ENCODE measurements at places on chromosomes 16 and 17.

GRCh38 chr17:79913896-79914812 is 74.9 kb upstream of the CBX4 start:
- H3K27ac ChIP-seq, result no peak overlapping the region
- H3K27me3 ChIP-seq, result peaks cover 2% of the 10 kb centered on the region
- no peaks in the 10 kb centered on the region for H3K4me1 ChIP-seq
- H3K4me3 ChIP-seq, result no peak overlapping the region

- no peak for DNase-seq
- peaks cover 22% of the 10 kb centered on the region for H3K27me3 ChIP-seq
- no peak overlapping the region for H3K27ac ChIP-seq
- no peak overlapping the region for H3K4me3 ChIP-seq
These were observed 2.0 kb upstream of the KRTAP2-3 start for GRCh38 chr17:41061964-41062363.

- H3K4me1 ChIP-seq, result peaks cover 58% of the 10 kb centered on the region
- H3K36me3 ChIP-seq, result peaks cover 22% of the 10 kb centered on the region
- H3K27me3 ChIP-seq, result no peaks in the 10 kb centered on the region
- H3K27ac ChIP-seq, result peak overlapping the region; percentile 95
- H3K4me3 ChIP-seq, result peak overlapping the region; percentile 91
- peak; percentile 72 for DNase-seq
These were observed 47.7 kb upstream of the MEAK7 start for GRCh38 chr16:84552135-84552534.

DNA sequence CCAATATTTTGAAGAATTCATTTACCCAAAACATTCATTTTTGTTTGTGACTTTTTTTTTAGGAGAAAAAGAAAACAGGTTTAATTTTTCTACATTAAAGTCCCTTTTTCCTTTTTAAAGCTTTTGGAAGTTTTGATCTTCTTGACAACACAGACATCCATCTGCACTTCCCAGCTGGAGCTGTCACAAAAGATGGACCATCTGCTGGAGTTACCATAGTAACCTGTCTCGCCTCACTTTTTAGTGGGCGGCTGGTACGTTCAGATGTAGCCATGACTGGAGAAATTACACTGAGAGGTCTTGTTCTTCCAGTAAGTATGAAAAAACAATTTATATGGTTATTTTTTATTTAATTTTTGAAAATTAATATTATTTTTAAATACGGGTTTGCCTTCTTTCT is 37.2 kb downstream of the SIAH1 start:
- H3K27ac ChIP-seq, result no peak overlapping the region
- peaks cover 4% of the 10 kb centered on the region for H3K4me1 ChIP-seq
- no peak overlapping the region for H3K4me3 ChIP-seq
- H3K36me3 ChIP-seq, result peaks cover 48% of the 10 kb centered on the region
- H3K27me3 ChIP-seq, result no peaks in the 10 kb centered on the region

DNA sequence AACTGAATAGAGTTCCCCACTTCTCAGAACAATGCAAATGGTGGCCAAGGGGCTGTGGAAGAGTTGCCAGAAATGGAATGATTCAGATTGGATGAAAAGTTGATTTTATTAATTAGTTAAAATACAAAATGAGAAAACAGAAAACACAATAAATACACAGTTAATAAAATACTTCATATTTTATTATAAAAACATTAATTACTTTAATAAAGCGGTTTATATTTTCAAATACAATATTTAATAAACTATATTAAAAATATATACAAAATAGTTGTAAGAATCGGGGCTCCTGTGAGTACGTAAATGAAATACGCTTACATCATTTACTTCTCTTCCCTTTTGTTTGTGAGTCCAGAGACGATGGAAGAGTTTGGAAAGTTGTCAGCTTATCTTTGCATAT is 507.6 kb downstream of the WWOX start:
- peaks cover 1% of the 10 kb centered on the region for H3K27me3 ChIP-seq
- no peak overlapping the region for H3K4me3 ChIP-seq
- no peak for DNase-seq
- no peaks in the 10 kb centered on the region for H3K36me3 ChIP-seq
- no peak overlapping the region for H3K27ac ChIP-seq
- peaks cover 2% of the 10 kb centered on the region for H3K4me1 ChIP-seq

- no peaks in the 10 kb centered on the region for H3K4me1 ChIP-seq
- no peak overlapping the region for H3K27ac ChIP-seq
- no peak for DNase-seq
- no peaks in the 10 kb centered on the region for H3K27me3 ChIP-seq
- no peak overlapping the region for H3K4me3 ChIP-seq
- no peaks in the 10 kb centered on the region for H3K36me3 ChIP-seq
These were observed 115.1 kb upstream of the PMFBP1 start for GRCh38 chr16:72286936-72287620.

DNA sequence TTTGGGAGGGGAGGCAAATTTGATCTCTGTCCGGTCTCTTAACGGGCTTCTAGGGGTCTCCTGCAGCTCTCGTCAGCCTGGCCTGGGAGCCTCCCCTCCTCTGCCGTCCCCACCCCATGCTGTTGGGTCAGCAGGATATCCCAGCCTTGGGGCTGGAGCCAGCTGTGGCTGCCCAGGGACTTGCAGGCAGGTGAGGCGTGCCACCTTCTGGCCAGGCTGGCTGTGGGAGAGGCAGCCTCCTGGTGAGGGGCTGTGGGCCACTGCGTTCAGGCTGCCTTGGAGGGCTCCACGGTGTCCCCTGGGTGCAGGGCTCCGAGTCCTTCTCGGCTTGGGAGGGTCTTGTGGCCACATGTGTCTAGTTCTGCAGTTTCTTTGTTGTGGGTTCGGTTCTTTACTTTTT is 34.6 kb downstream of the TBCD start:
- H3K27ac ChIP-seq, result no peak overlapping the region
- H3K4me1 ChIP-seq, result peaks cover 11% of the 10 kb centered on the region
- no peak overlapping the region for H3K4me3 ChIP-seq
- no peak for DNase-seq

DNA sequence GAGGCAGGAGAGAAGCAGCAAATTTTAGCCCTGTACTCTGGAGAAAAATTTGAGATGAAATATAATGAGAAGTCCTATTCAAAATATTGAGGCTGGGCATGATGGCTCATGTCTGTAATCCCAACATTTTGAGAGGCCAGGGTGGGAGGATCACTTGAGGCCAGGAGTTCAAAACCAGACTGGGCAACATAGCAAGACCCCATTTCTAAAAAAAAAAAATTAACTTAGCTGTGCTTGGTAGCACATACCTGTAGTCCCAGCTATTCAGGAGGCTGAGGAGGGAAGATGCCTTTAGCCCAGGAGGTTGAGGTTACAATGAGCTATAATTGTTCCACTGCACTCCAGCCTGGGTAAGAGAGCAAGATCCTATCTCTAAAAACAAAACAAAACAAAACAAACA is 103.4 kb downstream of the CACNG3 start:
- no peak overlapping the region for H3K27ac ChIP-seq
- no peaks in the 10 kb centered on the region for H3K4me1 ChIP-seq
- H3K36me3 ChIP-seq, result no peaks in the 10 kb centered on the region
- no peak overlapping the region for H3K4me3 ChIP-seq

DNA sequence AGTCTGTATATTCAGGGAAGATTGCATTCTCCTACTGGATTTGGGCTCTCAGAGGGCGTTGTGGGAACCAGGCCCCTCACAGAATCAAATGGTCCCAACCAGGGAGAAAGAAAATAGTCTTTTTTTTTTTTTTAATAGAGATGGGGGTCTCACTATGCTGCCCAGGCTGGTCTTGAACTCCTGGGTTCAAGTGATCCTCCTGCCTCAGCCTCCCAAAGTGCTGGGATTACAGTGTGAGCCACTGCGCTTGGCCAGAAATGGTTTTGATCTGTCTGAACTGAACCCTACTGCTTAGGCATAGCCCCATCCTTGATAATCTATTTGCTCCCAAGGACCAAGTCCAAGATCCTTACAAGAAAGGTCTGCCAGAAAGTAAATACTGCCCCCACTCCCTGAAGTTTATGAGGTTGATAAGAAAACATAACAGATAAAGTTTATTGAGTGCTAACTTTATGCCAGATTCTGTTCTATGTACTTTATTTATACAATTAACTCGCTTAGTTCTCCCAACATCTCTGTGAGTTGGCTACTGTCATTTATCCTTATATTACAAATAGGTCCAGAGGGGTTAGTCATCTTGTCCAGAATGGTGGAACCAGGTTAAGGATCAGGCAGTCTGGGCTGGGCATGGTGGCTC is 13.5 kb downstream of the G6PC1 start:
- H3K36me3 ChIP-seq, result no peaks in the 10 kb centered on the region
- no peaks in the 10 kb centered on the region for H3K4me1 ChIP-seq
- H3K4me3 ChIP-seq, result no peak overlapping the region
- no peak for DNase-seq

DNA sequence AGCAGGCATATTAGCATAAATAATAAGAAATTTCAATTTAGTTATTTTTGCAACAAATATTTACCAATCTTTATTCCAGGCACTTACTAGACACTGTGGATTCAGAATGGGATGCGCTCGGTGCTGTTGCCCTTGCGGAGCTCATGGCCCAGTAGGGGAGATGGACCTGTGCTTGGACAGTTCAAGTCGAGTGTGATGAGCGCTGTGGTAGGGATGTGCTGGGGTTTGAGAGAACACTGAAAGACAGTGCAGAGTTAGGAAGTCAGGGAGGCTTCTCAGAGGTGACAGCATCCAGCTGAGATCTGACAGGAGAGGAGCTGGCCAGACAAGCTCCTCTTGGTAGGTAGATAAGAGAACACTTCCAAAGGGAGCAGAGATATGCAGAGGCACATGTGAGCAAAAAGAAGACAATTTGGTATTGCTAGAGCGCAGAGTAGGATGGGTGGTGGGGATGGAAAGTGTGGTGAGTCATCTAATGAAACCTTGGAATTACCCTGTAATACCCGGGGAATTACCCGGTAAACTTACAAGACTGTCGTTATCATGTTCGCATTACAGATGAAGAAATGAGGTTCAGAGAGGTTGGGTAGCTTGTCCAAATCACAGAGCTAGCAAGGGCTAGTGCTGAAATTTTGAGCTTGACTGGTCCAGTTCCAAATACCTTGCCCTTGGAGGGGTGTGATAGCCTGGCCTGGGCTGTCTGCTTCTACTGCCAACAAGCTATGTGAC is 298.1 kb upstream of the N4BP1 start:
- no peaks in the 10 kb centered on the region for H3K4me1 ChIP-seq
- H3K27me3 ChIP-seq, result no peaks in the 10 kb centered on the region
- no peak overlapping the region for H3K4me3 ChIP-seq
- no peak overlapping the region for H3K27ac ChIP-seq
- H3K36me3 ChIP-seq, result no peaks in the 10 kb centered on the region

- no peaks in the 10 kb centered on the region for H3K36me3 ChIP-seq
- H3K4me3 ChIP-seq, result no peak overlapping the region
- DNase-seq, result no peak
- H3K27me3 ChIP-seq, result no peaks in the 10 kb centered on the region
- H3K4me1 ChIP-seq, result no peaks in the 10 kb centered on the region
These were observed 200.8 kb upstream of the KCNJ16 start for GRCh38 chr17:69874175-69874670.

- peak overlapping the region; percentile 74 for H3K4me3 ChIP-seq
- no peak overlapping the region for H3K27ac ChIP-seq
- peak; percentile 72 for DNase-seq
- no peaks in the 10 kb centered on the region for H3K36me3 ChIP-seq
These were observed 1.1 kb upstream of the CRHR1 start for GRCh38 chr17:45782889-45783592.

DNA sequence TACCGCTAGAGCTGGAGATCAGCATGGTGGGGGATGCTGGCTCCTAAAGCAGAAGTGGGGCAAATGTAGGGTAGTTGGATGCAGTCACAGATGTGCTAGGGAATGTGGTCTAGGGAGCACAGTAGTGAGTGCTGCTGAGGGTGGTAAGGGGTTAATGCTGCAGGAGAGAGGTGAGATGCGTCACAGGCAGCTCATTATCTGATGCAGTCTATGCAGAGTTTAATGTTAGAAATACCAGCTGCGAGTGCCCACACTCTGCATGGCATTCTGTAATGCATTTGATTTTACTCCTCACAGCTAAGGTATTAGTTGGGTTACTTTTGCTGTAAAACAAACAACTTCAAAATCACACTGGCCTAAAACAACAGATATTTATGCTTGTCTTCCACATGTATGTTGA is 491.3 kb upstream of the HSBP1 start:
- no peak overlapping the region for H3K4me3 ChIP-seq
- no peaks in the 10 kb centered on the region for H3K36me3 ChIP-seq
- H3K27ac ChIP-seq, result no peak overlapping the region

- no peak overlapping the region for H3K4me3 ChIP-seq
- peaks cover 26% of the 10 kb centered on the region for H3K27me3 ChIP-seq
- no peak overlapping the region for H3K27ac ChIP-seq
- H3K36me3 ChIP-seq, result peaks cover 2% of the 10 kb centered on the region
These were observed 14.2 kb downstream of the CBX4 start for GRCh38 chr17:79824893-79825579.

DNA sequence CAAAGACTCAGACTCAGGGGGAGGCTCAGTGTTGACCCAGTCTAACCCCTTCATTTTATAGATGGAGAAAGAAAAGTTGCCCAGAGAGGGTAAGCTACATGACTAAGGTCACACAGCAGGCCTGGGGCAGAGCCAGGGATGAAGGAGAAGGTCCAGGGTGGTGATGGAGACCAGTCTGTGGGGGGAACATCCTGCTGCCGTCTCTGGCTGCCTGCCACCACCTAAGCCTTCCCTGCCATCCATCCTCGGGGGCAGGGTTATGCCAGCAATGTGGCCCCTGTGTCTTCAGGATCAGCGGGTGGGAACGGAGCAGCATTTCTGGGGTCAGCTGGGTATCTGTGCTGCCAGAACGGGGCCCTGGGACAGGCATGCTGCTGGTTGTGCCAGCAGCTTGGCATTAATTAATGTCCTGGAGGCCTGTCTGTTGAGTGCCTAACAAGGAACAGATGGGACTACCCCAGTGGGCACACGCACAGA is 5.5 kb downstream of the DOK4 start:
- peaks cover 15% of the 10 kb centered on the region for H3K4me1 ChIP-seq
- H3K27me3 ChIP-seq, result peaks cover 2% of the 10 kb centered on the region
- H3K36me3 ChIP-seq, result no peaks in the 10 kb centered on the region
- H3K4me3 ChIP-seq, result no peak overlapping the region
- no peak for DNase-seq

- H3K27ac ChIP-seq, result no peak overlapping the region
- peaks cover 3% of the 10 kb centered on the region for H3K27me3 ChIP-seq
- no peak overlapping the region for H3K4me3 ChIP-seq
- H3K4me1 ChIP-seq, result peaks cover 8% of the 10 kb centered on the region
These were observed 6.7 kb downstream of the ITGA3 start for GRCh38 chr17:50062293-50063243.

DNA sequence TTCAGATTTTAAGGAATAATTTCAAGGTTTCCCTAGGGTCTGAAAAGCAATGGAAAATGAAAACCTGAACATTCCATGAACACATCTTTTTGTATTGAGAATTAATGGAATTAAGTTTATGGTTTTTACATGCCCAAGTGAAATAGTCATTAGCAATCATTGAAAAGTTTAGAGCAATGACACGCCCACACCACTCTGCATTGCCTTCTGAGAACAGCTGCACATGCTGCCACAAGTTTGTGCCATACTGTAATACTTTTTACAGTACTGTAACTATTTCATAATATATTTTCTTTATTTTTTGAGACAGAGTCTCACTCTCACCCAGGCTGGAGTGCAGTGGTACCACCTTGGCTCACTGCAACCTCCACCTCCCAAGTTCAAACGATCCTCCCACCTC is 345.2 kb upstream of the PMFBP1 start:
- H3K27me3 ChIP-seq, result no peaks in the 10 kb centered on the region
- DNase-seq, result no peak
- no peak overlapping the region for H3K27ac ChIP-seq
- H3K36me3 ChIP-seq, result no peaks in the 10 kb centered on the region
- no peak overlapping the region for H3K4me3 ChIP-seq
- no peaks in the 10 kb centered on the region for H3K4me1 ChIP-seq

GRCh38 chr17:6045621-6046357 is 24.4 kb upstream of the WSCD1 start:
- H3K27me3 ChIP-seq, result no peaks in the 10 kb centered on the region
- no peak overlapping the region for H3K4me3 ChIP-seq
- H3K4me1 ChIP-seq, result no peaks in the 10 kb centered on the region
- no peak overlapping the region for H3K27ac ChIP-seq
- H3K36me3 ChIP-seq, result no peaks in the 10 kb centered on the region

Measured in activated CD4-positive, alpha-beta T cell treated with anti-CD3 and anti-CD28 coated beads, Interleukin-2, amount 10 ng/mL, durations not matched to agents 24 days and 14 days (primary cell).